ENCODE measurements at places on chromosomes 5 and 9.

DNA sequence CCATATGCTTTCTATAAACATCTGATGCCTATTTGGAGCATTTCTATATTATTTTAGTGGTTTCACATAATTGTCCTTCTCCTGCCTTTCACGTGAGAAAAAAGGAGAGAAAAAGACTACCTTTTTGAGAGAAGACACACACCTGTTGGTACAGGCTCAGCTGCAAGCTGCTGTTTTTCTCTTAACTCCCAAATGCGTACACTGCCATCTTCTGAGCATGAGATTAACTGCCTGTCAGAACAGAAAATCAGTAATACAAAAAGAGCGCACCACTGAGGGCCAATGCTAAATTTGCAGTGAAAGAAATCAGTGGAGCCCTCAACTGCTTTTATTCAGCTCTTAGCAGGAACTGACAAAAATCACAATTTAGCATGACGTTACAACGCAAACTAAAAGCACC, 54.9 kb downstream of the WDR41 start:
- no peak for DNase-seq

- no peak for DNase-seq
Observed at GRCh38 chr9:105218673-105219072, 25.8 kb upstream of the SLC44A1 start.

DNA sequence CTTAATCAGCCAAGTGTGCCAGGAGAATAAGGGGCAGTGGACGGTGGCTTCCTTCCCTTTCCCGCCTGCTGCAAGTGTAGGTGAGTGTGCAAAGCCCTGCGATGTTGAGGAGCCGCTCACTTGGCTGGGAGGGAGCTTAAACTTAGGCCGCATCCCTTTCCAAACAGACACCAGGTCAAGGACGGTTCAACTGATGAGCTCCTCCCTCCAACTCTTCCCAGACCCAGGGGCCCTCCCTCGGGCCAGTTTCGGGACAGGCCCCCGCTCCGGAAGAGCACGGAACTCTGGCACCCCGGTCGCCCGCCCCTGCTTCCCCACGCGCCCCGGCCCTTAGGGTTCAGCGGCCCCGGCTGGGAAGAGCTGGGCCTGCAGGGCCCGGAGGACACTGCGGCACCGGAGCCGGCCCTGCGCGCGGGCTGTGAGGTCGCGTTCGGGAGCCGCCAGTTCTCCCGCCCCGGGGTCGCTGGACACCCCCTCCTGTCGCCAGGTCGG, 481 bp downstream of the MRPL36 start:
- no peak for DNase-seq

DNA sequence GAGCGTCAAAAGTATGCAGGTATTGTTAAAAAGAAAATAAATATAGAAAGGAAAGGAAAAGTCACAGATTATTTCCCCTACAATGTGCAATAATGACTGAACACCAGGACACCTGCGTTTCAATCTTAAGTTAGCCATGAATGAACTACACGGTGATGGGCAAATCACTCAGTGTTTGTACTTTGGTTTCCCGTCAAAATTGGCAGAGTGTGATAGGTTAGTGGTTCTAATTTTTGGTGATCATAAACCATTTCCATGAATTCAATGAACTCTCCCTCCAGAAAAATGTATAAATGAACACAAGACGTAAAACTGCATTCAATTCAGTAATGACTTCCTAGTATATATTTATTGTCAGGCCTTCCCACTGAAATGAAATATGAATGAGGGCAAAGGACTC, 59.0 kb upstream of the ITGA1 start:
- no peak for DNase-seq

DNA sequence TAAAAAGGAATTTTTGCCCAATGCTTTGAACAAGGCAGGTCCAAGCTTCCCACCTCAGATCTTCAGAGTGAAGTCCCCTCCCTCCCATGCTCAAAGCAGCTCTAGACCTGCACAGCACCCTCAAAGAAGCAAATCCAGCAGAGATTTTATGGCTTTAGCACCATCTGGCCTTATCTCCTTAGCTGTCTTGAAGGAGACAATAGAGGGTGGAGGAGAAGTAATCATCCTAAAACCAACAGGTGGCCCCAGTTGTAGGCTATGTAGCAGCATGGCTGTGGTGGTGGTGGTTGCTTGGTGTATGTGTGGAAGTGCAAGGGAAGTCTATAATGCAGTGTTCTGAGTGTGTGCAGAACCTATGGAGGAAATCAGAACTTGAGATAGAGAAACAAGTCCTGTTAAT, 140.1 kb downstream of the GRIA1 start:
- no peak for DNase-seq

GRCh38 chr9:134693641-134694367, 52.2 kb downstream of the COL5A1 start:
- no peak for DNase-seq

GRCh38 chr5:141402553-141403243, at the start of gene PCDHGA9:
Gene PCDHGA9 (plus strand): TSS chr5:141402778. CDS start chr5:141402953, 175 bp downstream.
- DNase-seq, result no peak

GRCh38 chr9:121023064-121023463, 27.0 kb downstream of the C5 start:
- DNase-seq, result no peak

DNA sequence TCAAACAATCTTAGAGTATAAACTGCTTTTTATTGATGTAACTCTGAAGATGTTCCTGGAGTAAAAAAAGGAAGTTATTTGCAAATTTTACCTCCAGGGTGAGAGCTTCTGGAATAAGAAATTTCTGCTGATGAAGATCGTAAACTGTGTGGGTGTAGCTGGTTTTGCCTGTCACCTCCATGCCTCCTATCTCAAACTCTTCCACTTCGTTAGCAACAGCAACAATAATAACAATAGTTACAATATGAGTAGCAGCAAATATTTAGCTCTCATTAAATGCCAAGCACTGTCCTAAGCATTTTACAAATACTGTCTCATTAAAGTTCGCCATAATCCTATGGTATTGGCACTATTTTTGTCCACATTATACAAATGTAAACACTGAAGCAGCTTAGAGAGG, 57.9 kb downstream of the GCNT1 start:
- no peak for DNase-seq

GRCh38 chr5:107893642-107894041, 222.9 kb upstream of the EFNA5 start:
- DNase-seq, result no peak

- no peak for DNase-seq
Observed at GRCh38 chr5:42317575-42317974, 105.7 kb upstream of the GHR start.

GRCh38 chr9:109816490-109816889, 36.5 kb downstream of the PALM2AKAP2 start:
- no peak for DNase-seq

DNA sequence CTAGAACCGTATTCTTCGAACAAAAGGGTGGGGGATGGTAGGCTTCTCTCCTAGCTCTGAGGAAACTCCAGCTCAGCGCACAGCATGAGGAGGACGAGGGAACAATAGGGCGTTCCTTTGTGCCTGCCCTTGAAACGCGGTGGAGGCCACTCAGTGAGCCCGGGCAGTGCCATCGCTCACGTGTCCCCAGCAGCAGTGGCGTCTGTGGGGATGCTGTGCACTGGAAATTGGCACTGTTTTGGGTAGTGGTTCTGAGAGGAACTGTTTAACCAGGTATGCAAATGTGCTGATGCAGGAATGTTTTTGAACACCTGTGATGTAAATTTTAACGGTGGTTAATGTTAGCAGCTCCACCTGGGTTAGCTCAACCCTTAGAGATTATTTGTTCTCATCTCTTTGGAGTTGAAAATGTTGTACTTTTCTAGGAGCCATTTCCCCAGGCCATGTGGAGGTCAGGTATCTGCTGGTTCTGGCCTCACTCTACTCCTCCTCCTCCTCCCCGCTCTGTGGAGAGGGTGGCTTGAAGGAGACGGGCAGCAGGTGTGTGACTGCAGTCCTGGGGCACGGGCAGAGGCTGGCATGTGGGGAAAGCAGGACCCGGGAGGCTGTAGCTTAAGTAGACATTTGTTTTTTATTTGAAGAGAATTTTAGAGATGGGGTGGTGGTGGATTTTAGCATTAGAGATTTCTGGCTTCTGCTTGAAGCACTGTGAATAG, 48.3 kb downstream of the EHMT1 start:
- no peak for DNase-seq

DNA sequence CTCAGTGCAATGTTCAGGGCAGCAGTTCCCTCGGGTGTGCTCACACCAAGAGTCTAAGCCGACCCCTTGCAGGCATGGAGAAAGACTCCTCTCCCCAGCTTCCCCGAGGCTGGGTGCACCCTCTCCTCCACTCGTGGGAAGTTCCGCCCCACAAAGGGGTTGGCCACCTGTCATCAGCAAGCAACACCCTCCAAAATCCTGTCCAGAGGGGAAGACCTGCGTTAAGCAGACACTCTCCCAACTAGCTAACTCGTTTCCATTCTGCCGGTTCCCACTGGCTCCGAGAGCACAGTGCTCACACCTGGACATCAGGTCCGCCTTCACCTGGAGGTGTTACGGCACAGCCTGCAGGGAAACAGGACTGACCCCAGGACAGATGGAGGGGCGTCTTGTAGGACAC, 117.9 kb upstream of the IRX4 start:
- no peak for DNase-seq

GRCh38 chr5:76074487-76075065, 8.6 kb upstream of the SV2C start:
- no peak for DNase-seq

DNA sequence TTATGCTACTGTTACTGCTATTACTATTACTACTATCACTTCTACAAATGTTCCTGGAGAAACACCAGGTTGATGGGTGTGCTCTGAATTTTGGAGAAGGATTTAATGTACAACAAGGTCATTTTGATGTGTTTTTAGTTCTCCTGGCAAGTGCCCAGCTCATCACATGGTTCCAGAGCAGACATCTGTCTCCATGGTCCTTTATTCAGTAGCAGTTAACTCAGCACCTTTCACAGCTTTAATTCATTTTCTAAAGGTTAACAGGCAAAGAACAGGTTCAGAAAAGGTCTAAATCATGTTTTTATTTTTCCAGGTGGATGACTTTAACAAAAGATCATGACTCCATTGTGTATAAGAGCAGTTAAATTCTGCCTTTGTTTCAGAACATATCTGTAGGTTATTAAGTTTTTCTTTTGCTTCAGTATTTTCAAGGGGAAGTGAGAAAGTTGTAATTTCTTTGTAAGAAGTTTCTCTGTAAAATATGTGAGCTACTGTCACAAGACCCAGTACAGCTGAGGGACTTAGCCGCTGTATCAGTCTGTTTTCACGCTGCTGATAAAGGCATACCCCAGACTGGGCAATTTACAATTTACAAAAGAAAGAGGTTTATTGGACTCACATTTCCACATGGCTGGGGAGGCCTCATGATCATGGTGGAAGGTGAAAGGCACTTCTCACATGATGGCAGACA, 41.9 kb downstream of the MTRR start:
- DNase-seq, result no peak

DNA sequence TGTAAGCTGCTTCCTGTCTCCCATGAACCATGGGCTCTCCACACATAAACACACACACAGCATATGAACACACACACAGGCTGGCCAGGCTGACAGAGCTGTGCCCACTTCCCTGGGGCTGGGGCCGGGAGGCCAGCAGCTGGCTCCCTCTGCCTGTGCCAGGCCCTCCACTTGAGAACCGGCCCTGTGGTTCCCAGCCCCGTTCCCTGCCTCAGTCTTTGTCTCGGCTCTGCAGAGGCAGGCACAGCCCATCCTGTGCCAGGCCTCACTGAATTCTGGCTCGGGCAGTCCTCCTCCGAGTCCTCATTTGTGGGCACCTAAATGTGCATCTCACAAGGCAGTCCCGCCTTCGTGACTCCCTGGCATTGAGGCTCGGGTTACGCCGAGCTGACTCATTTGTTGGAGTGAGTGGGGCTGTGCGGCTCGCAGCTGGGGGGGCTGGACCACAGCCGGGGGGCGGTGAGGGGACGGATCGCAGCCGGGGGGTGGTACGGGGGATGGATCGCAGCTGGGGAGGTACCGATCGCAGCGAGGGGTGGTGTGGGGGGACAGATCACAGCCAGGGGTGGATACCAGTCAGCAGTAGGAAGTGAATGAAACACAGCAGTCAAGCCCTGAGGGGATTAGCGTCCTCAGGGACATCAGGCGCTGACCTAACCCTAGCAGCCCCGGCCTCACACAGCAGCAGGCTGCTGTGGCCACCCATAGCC, 72.3 kb downstream of the PSMB7 start:
- DNase-seq, result no peak

DNA sequence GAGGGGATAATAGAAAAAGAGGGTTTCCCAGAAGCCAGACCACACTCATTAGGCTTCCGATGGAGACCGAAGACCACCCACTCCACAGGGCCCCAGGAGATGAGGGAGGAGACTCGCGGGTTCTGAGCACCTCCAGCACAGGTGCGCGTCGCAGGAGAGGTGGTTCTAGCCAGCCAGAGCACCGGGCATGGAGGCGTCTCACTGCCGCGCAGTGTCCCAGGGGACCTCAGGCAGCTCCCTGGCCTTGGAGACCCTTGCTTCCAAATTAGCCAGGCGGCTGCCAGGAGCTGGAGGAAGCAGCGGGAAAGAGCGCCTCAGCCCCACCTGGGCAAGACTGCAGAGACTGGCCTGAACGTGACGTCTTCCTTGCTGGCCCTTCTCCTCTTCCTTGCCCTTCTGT, 115.4 kb upstream of the FBXL7 start:
- no peak for DNase-seq

- no peak for DNase-seq
Observed at GRCh38 chr5:2387634-2388325, 363.7 kb downstream of the IRX2 start.

- no peak for DNase-seq
Observed at GRCh38 chr9:136941231-136942111, 3.1 kb downstream of the FBXW5 start.

GRCh38 chr5:150141544-150142184, 14.0 kb downstream of the PDGFRB start:
- DNase-seq, result no peak

GRCh38 chr5:155773680-155774079, 553.3 kb upstream of the SGCD start:
- no peak for DNase-seq

GRCh38 chr9:5516453-5517220, 6.3 kb downstream of the PDCD1LG2 start:
- no peak for DNase-seq

DNA sequence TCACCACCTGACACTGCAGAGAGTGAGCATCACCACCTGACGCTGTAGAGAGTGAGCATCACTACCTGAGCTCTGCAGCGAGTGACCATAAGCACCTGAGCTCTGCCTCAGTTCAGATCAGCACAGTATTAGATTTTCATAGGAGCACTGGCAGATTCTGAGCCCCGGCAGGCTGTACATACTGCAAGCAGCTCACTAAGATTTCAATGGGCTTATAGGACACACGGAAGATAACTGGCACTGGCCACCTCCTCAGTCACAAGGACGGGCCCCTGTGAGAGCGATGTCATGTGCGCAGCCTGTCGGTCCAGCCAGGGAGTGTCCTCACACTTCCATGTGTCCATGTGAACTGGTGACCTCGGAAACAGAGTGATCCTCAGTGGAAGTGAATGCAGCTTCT, 153.5 kb upstream of the IRX2 start:
- no peak for DNase-seq

DNA sequence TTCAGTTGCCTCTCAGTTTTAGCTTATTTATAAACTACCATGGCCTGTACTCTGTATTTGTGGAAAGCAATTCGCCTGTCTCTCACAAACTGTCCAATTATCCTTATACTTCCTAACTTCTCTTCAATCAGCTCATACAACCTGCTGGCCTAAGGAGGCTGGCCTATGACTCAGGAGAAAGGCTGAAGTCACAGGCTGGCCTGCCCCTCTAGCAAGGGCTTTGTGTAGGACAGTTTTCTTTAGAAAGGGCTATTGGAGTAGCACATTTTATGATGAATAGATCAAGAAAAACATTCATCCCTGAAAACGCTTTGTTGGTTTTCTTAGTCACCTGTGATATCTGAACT, 988.7 kb upstream of the ARRDC3 start:
- no peak for DNase-seq

GRCh38 chr9:118483677-118484076, 779.5 kb downstream of the TLR4 start:
- DNase-seq, result no peak

Measured in stimulated activated CD8-positive, alpha-beta memory T cell treated with anti-CD3 and anti-CD28 coated beads, Interleukin-4, amount 100 ng/mL, for 1 hour (primary cell).